ENCODE measurements at places on chromosomes 16 and 17. TPM values are rescaled to one million over a fixed set of nuclear protein-coding genes. Genes with fewer than 3 reads are reported as not detected.

GRCh38 chr17:14901376-14901775, 363.8 kb downstream of the PMP22 start:
- DNase-seq, result no peak

- DNase-seq, result no peak
Measured at GRCh38 chr17:72423286-72423589, 302.4 kb downstream of the SOX9 start.

DNA sequence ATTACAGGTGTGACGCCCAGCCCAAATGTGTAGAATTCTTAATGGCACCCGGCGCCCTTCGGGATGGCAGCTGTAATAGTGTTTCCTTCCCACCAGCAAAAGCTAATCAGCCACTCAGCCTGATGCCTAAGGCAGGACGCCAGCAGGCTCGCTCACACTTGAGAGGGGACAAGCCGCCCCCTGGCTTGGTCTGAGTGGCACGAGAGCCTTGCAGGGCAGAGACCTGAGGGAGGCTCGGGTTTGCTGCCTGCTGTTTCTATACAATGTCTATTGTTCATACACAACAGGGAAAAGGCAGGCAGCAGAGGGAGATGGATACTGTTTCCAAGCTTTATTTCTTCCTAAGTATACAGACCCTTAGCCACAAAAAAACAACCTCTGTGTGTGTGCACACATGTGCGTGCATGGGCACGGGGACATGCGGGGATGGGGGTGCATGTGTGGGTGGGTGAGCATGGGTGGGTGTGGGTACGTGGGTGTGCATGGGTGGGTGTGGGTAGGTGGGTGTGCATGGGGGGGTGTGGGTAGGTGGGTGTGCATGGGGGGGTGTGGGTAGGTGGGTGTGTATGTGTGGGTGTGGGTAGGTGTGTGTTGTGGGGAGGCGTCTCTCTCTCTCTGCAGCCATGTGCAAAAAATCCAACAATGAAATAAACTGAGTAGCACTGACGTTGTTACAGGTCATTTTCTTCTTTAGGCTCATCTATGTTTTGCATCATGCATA, 10.0 kb downstream of the SLC38A8 start:
- DNase-seq, result no peak

DNA sequence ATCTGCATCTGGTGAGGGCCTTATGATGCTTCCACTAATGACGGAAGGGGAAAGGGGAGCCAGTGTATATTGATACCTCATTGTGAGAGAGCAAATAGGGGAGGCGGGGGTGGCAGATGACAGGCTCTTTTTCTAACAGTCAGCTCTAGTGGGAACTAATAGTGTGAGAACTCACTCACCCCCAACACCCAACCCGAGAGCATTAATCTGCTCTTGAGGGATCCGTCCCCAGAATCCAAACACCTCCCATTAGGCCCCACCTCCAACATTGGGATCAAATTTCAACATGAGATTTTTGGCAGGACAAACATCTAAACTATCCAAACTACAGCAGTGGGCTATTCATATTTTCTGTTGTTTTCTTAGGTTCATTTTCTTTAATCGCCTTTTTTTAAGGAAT, 54.4 kb downstream of the BPTF start:
- no peak for DNase-seq

Gene ODAD4
- total RNA-seq, result not detected

All from right lobe of liver (tissue), 6 donors.